Vagina (tissue), 2 donors: ENCODE measurements at places on chromosomes 1 and 21. TPM values are rescaled to one million over a fixed set of nuclear protein-coding genes. Genes with fewer than 3 reads are reported as not detected.

LRRIQ3 gene
- not detected for total RNA-seq

CR1 gene
- 2.5 TPM for total RNA-seq

GJA4 gene
- total RNA-seq: 28.5 TPM

SNAPIN gene
- total RNA-seq: 43.2 TPM

CFHR1 gene
- total RNA-seq: not detected

SLAMF9 gene
- total RNA-seq: not detected

TRIM62 gene
- total RNA-seq: 8.8 TPM

DNA sequence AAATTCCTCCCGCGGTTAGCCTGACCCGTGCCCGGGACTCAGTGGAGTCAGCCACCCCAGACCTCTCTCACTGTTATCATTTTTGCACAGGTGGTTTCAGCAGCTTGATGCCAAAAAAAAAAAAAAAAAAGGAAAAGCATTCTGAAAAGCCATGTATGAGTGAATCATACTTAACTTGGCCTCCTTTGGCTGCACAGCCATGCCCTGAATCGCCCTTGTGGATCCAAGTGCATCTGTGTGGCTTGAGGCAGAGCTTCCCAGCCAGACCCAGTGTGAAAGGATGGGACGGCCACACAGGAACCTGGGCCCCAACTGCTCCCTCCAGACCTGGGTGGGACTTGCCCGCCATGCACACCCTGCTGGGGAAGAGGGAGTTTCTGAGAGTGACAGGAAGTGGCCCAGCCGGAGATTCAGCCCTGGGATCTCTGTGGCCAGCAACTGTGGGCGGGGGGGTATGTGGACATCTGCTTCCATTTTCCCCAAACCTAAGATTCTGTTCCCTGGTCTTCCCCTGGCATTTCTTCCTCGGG lies 8.6 kb downstream of the YBEY start:
- H3K27me3 ChIP-seq: no peaks in the 10 kb centered on the region
- no peak overlapping the region for H3K4me3 ChIP-seq
- H3K4me1 ChIP-seq: peaks cover 29% of the 10 kb centered on the region
- H3K27ac ChIP-seq: peak overlapping the region; percentile 20
- peaks cover 10% of the 10 kb centered on the region for H3K36me3 ChIP-seq
- DNase-seq: no peak

GRCh38 chr1:223712850-223713474 lies 623 bp downstream of the CAPN2 start:
- no peaks in the 10 kb centered on the region for H3K27me3 ChIP-seq
- peaks cover 4% of the 10 kb centered on the region for H3K36me3 ChIP-seq
- DNase-seq: no peak
- peak overlapping the region; percentile 96 for H3K27ac ChIP-seq
- H3K4me1 ChIP-seq: peaks cover 70% of the 10 kb centered on the region
- H3K4me3 ChIP-seq: peak overlapping the region; percentile 68

DNA sequence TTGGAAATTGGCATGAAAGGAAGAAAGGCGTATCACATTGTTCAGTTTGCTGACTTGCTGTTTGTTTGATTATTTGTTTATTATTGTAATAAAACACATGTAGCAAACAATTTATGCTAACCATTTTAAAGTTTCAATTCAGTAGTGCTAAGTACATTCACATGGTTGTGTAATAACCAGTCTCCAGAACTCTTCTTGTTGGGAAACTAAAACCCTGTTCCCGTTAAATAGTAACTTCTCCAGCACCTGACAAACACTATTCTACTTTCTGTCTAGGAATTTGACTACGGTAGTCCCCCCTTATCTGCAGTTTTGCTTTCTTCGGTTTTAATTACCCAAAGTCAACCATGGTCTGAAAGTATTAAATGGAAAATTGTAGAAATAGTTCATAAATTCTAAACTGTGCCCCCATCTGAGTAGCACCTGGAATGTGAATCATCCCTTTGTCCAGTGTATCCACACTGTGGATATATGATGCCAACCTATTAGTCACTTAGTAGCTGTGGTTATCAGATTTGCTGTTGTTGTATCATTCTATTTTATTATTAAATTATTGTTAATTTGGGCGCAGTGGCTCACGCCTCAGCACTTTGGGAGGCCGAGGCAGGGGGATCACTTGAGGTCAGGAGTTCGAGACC lies 5.5 kb downstream of the MORC3 start:
- H3K4me3 ChIP-seq: no peak overlapping the region
- peaks cover 83% of the 10 kb centered on the region for H3K4me1 ChIP-seq
- H3K27me3 ChIP-seq: no peaks in the 10 kb centered on the region
- no peak overlapping the region for H3K27ac ChIP-seq
- H3K36me3 ChIP-seq: peaks cover 5% of the 10 kb centered on the region

- no peak overlapping the region for H3K4me3 ChIP-seq
- no peak for DNase-seq
- no peak overlapping the region for H3K27ac ChIP-seq
- H3K4me1 ChIP-seq: peaks cover 25% of the 10 kb centered on the region
- H3K36me3 ChIP-seq: no peaks in the 10 kb centered on the region
These were observed 3.5 kb downstream of the OSCP1 start for GRCh38 chr1:36446746-36447145.

DNA sequence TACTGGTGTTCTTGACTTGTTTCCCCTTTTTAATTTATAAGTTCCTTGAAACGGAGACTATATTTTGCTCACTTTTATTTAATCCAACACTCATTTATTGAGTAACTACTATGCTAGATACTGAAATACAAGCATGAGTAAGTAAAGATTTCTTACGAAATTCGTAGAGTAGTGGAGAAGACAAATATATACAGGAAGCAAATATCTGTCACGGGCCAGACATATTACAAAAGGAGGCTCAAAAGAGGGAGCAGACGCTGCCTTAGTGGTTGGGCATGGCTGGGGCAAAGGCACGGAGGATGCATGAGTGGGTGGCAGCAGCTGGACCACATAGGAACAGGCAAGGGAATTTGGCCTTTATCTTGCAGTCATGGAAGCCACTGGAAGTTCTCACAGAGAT lies 6.8 kb downstream of the NCF2 start:
- no peak for DNase-seq
- H3K36me3 ChIP-seq: no peaks in the 10 kb centered on the region
- H3K4me1 ChIP-seq: no peaks in the 10 kb centered on the region

DNA sequence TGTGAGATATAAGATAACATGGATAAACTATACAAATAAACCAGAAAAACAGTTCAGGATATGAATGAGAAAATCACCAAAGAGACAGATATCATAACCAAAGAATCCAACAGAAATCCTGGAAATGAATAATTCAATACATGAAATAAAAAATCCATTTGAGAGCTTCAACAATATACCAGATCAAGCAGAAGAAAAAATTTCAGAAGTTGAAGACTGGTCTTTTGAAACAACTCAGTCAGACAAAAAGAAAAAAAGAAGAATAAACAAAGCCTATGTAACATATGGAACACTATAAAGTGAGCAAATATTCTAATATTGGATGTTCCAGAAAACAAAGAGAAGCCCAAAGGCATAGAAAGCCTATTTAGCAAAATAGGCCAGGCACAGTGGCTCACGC lies 5.2 kb upstream of the KRTAP12-2 start:
- H3K4me1 ChIP-seq: no peaks in the 10 kb centered on the region
- no peak overlapping the region for H3K4me3 ChIP-seq
- H3K27ac ChIP-seq: no peak overlapping the region
- H3K27me3 ChIP-seq: no peaks in the 10 kb centered on the region
- H3K36me3 ChIP-seq: no peaks in the 10 kb centered on the region
- no peak for DNase-seq

DNA sequence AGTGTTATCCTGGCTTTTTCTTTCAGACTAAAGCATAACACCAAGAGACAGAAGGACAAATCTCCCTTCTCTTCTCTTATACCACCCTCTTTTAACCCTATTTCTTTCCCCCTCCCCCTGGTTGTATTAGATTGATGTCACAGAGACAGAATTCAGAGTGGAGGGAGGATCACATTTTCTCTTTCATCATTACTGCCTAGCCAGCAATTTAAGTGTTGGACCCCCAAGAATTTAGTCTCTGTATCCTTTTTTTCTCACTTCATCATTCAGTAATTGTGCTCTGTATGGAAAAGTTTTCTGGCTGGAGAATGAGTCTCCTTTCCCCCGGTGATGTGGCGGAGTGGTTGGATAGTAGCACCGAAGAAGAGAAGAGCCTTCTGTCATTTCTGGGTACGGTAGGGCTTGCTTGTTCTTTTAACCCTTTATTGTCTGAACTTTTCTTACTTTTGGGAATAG lies 124.8 kb downstream of the CLEC20A start:
- H3K4me3 ChIP-seq: peak overlapping the region; percentile 21
- no peaks in the 10 kb centered on the region for H3K27me3 ChIP-seq
- no peak for DNase-seq
- H3K4me1 ChIP-seq: peaks cover 9% of the 10 kb centered on the region

- H3K36me3 ChIP-seq: no peaks in the 10 kb centered on the region
- H3K4me3 ChIP-seq: no peak overlapping the region
- no peaks in the 10 kb centered on the region for H3K27me3 ChIP-seq
- H3K27ac ChIP-seq: no peak overlapping the region
- no peaks in the 10 kb centered on the region for H3K4me1 ChIP-seq
These were observed 15.5 kb upstream of the FAM78B start for GRCh38 chr1:166182281-166182680.

DNA sequence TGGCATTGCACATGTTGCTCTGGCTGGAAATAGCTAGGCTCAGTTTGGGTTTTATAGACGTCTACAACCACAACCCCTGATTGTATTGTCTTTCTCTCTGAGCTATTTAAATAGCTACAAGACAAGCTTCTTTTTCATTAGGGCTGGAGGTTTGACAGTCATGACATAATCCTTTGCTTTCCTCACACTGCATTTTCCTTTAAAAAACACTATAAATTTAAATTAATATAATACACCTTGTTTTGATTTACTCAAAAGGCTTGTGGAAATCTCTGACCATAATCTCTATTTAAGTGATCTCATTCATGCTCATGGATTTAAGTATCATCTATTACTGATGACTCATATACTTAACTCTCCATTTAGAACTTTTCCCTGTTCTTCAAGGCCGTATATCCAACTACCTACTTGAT lies 50.4 kb upstream of the PTGFR start:
- H3K4me1 ChIP-seq: peaks cover 6% of the 10 kb centered on the region
- no peak overlapping the region for H3K4me3 ChIP-seq
- no peak overlapping the region for H3K27ac ChIP-seq

- H3K4me3 ChIP-seq: no peak overlapping the region
- H3K4me1 ChIP-seq: no peaks in the 10 kb centered on the region
- H3K27ac ChIP-seq: no peak overlapping the region
- no peaks in the 10 kb centered on the region for H3K36me3 ChIP-seq
These were observed 13.0 kb upstream of the LRP8 start for GRCh38 chr1:53340660-53341520.

GRCh38 chr1:18794561-18794960 lies 64.9 kb downstream of the TAS1R2 start:
- H3K36me3 ChIP-seq: no peaks in the 10 kb centered on the region
- no peak overlapping the region for H3K27ac ChIP-seq

DNA sequence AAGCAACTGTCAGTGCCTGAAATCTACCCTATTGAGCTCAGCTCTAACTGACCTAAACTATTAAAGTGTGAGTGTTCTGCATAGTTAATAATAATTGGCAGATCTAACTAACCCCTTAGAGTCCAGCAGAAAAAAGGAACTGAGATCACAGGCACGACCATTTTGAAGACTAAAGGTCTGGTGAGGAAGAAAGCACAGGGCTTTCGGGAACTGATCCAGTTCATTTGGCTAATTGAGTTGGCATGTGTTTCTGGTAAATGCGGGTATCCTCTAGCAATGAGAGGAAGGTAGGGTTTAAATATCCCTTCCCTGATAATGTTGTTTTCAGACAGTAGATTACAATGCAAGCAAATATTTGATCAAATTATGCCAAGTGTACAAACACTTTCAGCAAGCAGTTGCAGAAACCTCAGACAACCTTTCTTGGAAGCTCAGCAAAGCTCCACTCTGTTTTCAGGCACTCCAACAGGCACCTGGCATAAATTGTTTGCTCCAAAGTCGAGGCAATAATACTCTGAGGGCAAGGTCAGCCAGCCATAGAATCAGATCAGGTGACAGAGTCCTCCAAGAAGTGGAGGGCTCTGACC lies 100.8 kb downstream of the KCNK1 start:
- no peaks in the 10 kb centered on the region for H3K4me1 ChIP-seq
- DNase-seq: no peak
- H3K4me3 ChIP-seq: no peak overlapping the region
- no peak overlapping the region for H3K27ac ChIP-seq
- H3K36me3 ChIP-seq: no peaks in the 10 kb centered on the region
